ENCODE measurements at places on chromosomes 6 and 20.

DNA sequence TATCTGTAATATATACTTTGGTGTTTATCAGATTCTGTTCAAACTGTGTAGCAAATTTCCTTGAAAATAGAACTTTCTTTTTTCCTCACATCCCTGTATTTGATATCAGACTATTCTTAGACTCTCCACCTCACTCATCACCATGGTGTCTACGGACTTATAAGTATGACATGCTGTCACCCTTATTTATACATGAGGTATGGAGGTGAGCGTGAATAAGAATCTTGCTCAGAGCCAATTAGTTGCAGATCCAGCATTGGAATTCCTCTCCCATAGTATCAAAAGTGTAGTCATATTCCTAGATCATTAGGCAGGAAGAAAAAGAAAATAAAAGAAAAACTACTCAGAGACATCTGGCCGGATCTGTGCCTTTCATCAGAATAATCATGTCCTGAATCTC is 43.0 kb downstream of the TPD52L1 start:
- DNase-seq: no peak

GRCh38 chr20:14550655-14551054 is 213.2 kb upstream of the FLRT3 start:
- DNase-seq: no peak

GRCh38 chr20:7650086-7650879 is 290.0 kb downstream of the HAO1 start:
- DNase-seq: no peak

DNA sequence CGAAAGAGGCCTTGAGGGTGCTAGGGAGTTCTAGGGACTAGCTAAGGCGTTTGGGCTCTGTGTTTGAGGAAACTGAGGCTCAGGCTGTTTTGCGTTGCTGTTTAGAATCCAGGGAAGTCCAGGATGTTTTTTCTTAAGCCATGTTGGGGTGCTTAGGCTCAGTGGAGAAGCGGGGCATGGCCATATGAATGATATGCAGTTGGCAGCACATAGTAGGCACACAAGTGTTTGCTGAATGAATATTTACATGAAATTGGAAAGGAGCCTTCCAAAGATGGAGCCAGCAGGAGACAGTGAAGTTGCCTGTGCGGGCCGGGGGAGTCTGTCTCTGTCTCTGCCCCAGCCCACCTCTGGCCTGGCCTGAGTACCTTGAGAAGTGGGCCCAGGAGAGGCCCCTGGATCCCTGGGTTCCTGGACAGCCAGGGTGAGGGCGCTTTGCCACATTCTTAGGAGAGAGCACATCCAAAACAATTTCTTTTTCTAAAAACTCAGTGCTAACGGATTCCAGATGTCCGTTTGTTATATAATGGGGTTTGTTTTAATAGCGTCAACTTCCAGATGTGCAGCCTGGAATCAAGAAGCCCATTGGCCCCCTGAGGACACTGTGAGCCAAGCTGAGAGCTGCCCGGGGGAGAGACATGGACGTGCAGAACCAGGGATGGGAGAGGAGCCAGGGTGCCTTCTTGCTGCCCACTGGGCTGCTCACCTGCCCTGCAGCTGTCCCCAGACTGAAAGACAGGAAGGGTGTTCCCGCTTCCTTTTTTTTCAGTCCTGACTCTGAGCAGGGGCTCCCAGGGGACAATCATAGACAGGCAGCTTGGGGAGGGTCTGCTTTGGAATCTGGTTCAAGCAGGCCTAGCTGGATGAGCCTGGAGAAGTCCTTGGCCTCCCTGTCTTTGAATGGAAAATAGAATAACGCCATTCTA is 20.1 kb upstream of the EMILIN3 start:
- no peak for DNase-seq

- DNase-seq: no peak
Observed at GRCh38 chr6:148296771-148297170, 45.9 kb upstream of the SASH1 start.

- DNase-seq: no peak
Observed at GRCh38 chr6:16179970-16180431, 51.1 kb downstream of the MYLIP start.

DNA sequence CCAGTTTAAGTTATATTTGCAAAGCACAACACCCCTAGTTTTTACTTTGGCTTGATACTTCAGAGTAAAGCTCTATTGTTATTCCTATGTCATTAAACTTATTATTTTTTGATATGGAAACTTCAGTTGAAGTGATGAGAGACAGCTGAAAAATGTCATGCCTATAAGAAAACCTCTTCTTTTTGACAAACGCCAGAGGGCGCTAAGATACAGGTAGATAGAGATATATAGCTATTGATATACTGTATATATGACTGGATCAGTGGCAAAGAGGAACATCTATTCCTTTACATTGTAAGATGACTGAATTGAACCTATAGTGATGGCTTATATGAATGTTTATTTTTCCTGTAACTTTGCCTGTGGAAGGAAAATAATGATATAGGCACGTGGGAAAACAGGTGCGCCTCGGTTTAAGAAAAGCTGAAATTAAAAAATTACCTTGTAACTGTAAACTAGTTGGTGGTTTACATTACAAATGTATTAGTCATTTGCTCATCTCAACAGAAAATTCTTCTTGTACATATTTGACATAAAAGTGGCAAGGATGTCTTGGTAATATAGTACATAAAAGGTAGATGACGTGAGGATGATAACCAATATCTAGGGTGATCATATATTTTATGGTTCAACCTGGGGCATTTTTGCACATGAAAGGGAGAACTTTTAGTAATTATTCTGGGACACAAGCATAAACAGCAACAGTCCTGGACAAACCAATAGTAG is 74.1 kb downstream of the LAMA4 start:
- no peak for DNase-seq

DNA sequence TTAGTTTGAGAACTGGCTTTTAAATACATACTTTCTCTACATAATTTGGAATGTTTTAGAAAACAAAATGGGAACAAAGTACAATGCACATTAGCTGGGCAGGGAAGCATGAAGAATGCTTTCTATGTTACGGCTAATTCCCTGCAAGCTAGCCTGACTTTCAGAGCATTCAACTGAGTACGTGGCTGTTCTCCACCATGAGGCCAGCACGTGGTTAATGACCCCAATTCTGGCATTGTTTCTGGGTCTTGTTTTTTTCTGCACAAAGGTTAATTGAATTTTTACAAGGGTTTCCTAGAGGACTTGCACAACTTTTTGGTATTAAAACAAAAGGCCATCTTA is 208.6 kb upstream of the AGPAT4 start:
- DNase-seq: no peak

GRCh38 chr20:40960101-40960500 is 68.5 kb upstream of the TOP1 start:
- no peak for DNase-seq

GRCh38 chr20:8764344-8764962 is 304.4 kb upstream of the PLCB4 start:
- DNase-seq: no peak

DNA sequence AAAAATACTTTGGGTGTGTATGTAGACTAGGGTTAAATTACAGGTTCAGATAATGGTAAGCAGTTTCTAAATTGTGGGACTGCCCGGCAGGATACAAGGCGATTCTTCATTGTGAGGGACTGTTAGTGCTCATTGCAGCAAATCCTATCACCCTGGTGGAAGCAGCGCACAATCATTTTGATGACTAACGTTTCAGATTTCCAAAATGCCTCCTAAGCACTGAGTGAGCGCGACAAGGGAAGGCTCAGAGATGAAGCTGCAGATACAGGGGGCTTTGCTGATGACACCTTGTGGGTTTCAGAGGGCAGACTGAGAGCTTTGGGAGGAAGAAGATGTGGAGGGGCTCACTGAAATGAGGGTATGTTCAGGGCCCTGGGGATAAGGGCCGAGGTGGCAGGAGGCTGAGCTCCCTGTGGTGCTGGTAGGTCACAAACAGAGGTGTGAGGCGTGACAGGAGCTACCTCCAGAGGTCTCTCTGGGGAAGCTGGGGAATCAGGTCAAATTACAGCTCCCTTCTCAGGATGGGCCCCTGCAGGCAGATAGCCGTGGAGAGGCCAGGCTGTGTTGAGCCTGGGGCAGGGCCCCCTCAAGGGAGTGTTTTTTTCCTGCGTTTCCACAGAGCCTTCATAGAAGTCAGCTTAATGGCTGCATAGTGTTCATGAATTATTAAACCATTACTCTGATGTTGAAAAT is 84.5 kb upstream of the FYN start:
- no peak for DNase-seq

DNA sequence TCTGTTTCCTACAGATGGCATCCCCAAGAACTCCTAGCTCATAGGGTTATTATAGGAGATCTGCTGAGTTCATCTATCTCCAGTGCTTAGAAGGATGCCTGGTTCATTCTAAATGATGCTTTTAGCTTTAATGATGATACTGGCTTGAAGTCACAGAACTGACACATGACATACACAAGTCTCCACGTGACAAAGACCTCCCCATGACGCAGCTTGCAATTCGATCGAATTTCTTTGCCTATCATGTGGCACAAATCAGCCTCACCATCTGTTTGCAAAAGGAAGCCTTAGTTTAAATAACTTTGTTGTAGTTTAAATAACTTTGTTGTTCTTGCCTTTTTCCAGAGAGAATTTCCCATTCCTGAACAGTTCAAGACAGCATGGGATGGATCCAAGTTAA is 44.1 kb upstream of the FAM8A1 start:
- DNase-seq: no peak

DNA sequence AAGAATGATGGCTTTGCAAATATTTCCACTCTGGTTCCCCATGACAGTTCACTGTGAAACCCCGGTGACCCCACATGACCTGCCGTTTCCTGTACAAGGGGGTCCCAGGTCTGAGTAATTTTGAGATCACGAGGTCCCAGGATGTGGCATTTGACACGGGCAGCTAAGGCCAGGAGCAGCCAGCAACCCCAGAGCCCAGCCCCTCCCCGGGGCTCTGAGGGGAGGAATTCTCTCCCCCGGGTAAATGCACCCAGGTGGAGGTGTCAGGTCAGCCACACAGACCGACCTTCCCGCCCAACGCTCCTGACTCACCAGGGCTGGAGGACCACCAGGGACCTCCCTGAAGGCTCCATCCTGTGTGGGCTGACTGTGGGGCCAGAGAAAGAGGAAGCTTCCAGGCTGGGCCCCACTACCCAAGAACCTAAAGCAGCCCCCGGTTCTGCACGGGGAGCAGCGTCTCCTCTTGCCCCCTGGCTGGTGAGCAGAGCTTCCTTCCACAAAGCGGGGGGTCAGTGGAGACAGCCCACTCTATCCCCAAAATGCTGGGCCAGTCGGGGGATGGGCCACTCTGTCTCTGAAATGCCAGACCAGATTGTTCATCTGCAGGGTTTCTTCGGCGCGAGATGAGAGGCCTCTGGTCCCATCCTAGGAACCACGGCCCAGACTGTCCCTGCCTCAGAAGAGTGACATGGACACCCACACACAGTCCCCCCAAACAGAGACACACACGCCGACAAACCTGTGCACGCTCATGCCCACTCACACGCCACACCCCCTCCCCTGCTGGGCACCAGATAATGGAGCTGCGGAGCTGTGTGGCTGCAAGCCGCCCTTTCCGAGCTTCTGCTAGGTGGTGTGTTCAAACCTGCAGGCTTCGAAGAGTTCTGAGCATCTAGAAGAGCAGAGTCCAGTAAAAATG is 23.4 kb upstream of the SLCO4A1 start:
- no peak for DNase-seq

GRCh38 chr20:37298190-37298939 is 8.9 kb downstream of the MANBAL start:
- no peak for DNase-seq

DNA sequence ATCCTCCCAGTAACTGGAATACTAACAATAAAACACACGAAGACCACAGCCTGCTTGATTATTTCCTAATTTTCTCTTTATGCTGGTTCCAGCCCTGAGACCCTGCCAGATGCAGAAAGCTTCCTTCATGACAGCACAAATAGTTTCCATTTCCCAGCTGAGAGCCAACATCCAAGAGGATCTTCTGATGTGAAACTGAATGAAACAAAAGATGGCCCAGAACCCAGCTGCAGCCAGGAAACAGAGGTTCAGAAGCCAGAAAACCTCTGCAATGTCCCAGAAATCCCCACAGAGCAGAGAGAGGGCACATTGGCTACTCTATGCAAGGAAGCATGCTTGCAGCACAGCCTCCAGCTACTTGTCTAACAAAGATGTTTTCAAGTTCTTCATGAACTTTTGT is 61.8 kb upstream of the PLEKHG1 start:
- DNase-seq: no peak

GRCh38 chr6:156953127-156953478 is 175.9 kb downstream of the ARID1B start:
- no peak for DNase-seq

GRCh38 chr6:20985821-20986220 is 451.6 kb downstream of the CDKAL1 start:
- no peak for DNase-seq

- no peak for DNase-seq
Observed at GRCh38 chr6:44268095-44268628, 2.1 kb upstream of the TMEM151B start.

GRCh38 chr6:49923826-49924225 is 40.1 kb downstream of the DEFB114 start:
- DNase-seq: no peak

DNA sequence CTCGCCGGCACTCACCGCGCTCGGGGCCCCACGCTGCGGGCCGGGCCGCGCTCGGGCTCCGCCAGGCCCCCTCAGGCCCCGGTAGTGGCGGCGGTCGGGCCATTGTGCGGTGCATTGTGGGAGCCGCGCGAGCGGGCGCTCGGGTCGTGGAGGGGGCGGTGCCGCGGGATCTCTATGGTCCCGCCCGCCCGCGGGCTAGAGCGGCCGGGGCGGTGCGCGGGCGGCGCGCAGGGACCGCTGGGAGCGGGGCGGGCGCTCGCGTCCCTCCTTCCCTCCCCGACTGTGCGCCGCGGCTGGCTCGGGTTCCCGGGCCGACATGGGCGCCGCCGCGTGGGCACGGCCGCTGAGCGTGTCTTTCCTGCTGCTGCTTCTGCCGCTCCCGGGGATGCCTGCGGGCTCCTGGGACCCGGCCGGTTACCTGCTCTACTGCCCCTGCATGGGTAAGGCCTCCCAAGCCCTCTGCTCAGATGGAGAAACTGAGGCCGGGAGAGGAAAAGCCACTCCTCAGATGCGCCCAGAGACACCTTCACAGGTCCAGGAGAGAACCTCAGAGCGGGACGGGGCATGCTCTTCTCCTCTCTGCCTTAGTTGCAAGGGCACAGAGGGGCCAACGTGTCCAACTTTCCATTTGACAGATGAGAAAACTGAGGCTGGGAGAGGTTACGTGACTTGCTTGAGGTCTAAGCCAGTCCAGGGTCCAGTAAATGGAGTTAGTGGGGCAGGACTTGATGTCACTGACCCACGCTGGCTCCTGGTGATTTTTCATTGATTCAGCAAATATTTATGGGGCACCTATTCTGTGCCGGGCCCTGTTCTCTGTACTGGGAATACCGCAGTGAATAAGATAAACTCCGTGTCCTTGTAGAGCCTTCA is at the start of the genes PLAGL2 and POFUT1:
Gene PLAGL2, minus strand, starts transcription at position 118 of the 873 bp plus-strand sequence. CDS start 5,565 bp downstream, outside the sequence.
Gene POFUT1, plus strand, starts transcription at position 255 of the 873 bp plus-strand sequence. Its CDS starts 62 bp downstream, at position 317.
- DNase-seq: peak; percentile 35
